Central memory CD4-positive, alpha-beta T cell (primary cell): ENCODE measurements at places on chromosomes 6 and 20.

- no peak for DNase-seq
Observed at GRCh38 chr20:41446456-41446855, 79.8 kb upstream of the EMILIN3 start.

DNA sequence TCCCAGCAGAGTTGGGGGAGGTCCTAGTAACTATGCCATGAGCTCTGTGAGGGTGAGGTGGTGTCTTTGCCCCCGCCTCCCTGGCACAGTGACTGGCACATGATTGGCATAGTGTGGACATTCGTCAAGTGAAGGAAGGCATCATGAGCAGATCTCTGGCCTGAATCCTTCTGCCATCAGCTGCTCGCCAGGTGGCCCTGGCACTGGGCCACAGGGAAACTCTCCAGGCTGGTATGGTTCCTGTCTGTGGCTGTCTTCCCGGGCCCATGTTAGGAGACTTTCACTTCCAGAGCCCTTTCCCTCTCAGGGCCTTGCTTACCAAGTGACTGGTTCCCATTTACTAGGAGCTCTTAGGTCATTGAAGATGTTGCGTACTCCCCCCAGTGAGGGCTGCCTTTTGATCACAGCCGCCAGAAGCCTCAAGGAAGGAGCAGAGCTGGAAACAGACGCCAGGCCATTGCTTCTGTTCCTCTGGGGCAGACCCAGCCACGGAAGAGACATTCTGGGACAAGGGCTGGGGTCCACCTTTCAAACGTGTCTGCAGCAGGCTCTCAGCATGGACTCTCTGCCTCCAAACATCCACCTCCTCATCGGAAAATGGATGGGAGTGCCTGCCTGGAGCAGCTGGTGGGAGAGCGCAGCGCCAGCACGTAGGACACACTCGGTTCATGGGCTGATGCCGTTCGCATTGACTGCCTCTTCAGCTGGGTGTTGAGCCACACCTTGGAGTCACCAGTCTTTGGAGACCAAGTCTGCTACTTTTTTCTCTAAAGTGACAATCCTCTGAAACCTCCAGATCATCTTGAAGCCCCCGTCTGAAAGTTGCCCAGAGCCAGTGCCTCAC lies 67.2 kb downstream of the PTPN1 start:
- no peak for DNase-seq

GRCh38 chr6:48535582-48536009 lies 424.6 kb upstream of the PTCHD4 start:
- no peak for DNase-seq

DNA sequence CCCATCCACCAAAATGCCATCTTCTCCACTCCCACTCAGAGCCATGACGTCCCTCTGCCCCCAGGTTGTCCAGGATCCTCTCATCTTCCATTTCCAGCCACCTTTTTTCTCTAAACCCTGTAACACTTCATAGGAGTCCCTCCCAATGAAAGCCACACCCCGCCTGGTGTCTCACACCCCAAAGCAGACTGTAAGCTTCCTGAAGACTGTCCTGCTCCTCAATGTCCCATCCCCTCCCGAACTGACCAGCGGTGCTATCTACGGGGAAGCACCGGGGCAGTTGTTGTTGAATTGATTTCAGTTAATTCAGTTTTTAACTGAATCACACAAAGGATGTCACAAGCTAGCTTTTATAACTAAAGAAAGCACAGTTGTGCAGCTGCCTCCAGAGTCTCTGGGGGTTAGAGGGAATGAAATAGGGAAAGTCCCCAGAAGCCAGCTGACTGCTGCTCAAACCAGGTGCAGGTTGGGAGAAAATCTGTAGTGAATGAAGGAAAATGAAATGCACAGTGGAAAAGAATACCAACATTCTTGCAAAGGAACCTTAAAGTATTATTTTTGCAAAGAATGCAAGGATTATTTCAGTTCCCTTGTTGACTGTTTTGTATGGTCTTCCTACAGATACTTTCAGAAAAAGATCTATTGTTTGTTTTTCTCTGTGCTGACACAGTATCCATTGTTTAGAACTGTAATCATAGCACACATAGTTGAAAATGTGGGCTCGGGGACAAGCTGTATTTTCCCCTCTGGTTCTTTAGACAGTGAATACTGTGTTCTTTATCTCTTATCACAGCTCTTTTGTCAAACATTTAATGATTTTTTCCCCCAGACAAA lies 222.6 kb upstream of the QKI start:
- DNase-seq: no peak

DNA sequence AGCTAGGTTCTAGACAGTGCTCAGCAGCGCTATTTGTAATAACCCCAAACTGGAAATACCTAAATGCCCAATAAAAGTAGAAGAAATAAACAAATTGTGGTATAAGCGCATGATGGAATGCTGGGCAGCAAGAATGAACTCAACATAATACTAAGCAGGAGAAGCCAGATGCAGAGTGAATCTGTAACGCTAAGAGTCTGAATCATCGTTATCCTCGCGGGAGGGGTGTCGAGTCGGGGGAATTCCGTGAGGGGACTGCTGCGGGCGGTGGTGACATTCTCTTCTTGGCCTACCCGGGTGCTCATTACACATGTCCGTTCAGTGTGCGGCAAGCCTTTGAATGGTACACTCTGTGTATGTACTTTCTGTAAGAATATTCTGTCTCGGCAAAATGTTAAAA lies 83.7 kb downstream of the SULF2 start:
- DNase-seq: no peak
